ENCODE measurements at places on chromosomes 16 and 17.

GRCh38 chr16:54242199-54242598, 44.4 kb downstream of the IRX3 start:
- DNase-seq: no peak

GRCh38 chr17:73667181-73667959, 23.1 kb upstream of the SDK2 start:
- no peak for DNase-seq

GRCh38 chr16:85847681-85848601, 48.4 kb downstream of the COX4I1 start:
- DNase-seq: no peak

DNA sequence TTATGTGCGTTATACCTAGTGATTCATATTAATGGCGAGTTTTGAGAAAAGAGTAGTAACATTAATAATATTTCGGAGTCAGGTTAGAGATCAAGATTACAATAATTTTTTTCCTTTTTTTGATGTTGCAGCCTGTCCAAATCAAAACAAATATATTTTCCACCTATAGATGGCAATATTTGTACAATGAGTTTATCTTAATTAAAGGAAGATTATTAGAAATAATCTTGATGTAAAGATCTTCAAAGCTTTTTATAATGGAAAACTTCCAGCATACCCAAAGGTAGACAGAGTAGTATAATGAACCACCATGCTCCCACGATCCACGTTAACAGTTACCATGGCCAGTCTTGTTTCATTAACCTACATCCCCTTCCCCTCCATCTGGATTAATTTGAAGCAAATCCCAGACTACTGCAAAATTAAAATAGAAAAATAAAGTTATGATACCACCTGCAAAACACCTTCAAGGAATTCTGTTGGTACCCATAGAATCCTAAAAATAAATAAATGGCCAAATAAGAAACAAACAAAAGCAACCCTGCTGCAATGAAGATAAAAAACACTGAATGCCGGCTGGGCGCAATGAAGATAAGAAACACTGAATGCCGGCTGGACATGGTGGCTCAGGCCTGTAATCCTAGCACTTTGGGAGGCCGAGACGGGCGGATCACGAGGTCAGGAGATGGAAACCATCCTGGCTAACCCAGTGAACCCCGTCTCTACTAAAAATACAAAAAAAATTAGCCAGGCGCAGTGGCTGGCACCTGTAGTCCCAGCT, 46.5 kb upstream of the GINS3 start:
- DNase-seq: no peak

GRCh38 chr17:7295230-7296180, 1.1 kb upstream of the YBX2 start:
- DNase-seq: no peak

GRCh38 chr16:2232094-2232990, 3.9 kb upstream of the DNASE1L2 start:
- no peak for DNase-seq

DNA sequence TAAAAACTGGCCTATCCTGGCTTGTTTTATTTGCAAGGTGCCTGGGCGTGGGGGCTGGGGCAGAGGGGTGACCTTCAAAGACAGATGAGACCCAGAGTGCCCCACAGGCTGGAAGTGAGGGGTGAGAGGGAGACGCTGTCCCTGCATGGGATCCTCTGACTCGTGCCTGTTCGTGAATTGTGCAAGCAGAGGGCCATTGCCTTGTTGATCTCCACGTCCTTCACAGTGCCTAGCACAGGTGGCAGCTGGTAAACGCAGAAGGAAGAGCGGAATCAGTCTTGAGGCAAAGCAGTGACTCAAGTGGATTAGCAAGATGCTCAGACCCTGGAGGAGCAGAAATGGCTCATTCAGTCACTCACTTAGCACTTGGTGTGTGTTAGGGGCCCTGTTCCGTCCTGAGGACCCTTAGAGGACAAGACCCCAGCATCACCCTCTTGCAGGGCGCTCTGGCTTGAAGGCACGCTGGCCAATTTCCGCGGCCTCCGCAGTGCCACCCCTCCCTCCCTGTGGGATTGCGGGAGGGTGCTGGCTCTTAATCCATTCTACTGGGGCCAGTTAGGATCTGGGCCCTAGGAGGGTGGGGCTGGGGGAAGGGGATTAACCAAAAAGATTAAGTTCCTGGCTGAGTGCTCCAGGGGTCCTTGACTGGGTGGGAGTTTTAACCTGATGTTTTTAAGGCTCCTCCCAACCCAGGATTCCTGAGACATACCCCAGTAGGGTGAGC, 151.2 kb downstream of the CCDC182 start:
- DNase-seq: no peak

DNA sequence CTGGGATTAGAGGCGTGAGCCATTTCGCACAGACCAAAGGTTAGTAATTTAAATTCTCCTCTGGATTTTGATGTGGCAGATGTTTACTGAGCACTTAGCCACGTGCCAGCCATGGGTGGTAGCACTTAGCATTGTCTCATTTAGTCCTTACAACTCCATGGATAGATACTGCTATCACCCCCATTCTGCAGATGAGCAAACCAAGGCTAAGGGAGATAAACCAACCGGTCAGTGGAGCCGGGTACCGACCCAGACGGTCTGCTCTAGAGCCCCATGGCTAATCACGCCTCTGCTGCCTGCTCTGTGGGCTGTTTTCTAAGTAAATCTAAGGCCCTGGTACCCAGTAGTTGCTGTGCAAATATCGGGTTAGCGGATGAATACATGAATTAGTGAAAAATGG, 12.6 kb upstream of the ADGRG1 start:
- no peak for DNase-seq

DNA sequence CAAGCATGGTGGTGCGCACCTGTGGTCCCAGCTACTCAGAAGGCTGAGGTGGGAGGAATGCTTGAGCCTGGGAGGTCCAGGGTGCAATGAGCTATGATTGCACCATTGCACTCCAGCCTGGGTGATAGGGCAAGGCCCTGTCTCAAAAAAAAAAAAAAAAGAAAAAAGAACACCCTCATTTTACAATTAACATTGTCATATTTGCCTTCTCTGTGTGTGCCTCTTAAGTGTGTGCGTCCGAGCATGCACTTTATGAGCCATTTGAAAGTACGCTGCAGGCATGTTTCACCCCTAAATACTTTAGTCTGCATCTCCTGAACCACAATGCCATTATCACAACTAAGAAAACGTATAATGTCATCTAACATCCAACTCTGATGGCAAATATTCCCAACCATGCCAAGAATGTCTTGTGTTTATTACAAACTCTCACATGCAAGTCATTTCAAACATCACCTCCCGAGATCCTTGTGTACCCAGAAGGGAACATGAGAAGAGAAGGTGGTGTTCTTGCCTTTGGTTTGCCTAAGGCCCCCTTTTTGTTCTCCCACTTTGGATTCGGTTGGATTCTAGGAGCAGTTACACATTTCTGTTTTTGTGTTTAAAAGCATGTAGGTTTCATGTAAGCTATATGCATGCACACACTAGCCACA, 38.0 kb downstream of the CDH1 start:
- DNase-seq: no peak

DNA sequence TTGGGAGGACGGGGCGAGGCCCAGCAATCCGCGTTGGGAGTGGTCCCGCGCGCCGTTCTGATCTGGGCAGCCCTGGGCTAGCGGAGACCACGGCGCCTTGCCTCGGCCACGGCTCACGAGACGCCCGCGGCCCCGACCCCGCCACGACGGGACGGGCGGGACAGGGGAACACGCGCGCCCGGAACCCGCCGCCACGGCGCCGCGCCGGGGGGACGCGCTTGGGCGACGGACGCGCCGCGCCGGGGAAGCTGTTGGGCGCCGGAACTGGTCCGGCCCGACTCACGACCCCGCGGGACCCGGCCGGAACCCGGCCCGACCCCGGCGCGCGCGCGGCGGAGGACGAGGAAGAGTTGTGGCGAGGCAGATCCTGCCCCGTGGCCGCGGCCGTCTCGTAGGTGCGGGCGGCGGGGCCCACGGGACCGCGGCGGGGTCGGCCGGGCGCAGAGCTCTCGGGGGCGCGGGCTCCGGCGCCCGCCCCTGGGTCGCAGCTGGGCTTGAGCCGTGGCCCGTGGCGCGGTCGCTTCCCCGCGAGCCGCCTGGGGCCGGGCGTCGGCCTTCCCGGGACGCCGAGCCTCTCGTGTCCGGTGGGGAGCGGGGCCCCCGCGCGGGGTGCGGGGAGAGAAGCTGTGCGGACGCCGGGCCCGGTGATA, at the start of gene ACSF3:
TSS of gene ACSF3 (plus strand) at position 251 of the 650 bp plus-strand sequence. CDS start 6,830 bp downstream, outside the sequence.
- peak; percentile 74 for DNase-seq

- no peak for DNase-seq
These were observed 3.3 kb upstream of the PMP22 start for GRCh38 chr17:15268461-15268860.

GRCh38 chr17:74775409-74776043, 619 bp downstream of the NAT9 start:
- DNase-seq: no peak

- DNase-seq: no peak
These were observed 116.0 kb upstream of the GOT2 start for GRCh38 chr16:58850019-58850677.

- DNase-seq: peak; percentile 88
These were observed at the start of gene MRPS34 for GRCh38 chr16:1772908-1773702. Gene MRPS34 (minus strand): TSS chr16:1773134. CDS start chr16:1773119, 15 bp downstream.

- DNase-seq: no peak
These were observed 39.9 kb downstream of the PSMD12 start for GRCh38 chr17:67326440-67326839.

DNA sequence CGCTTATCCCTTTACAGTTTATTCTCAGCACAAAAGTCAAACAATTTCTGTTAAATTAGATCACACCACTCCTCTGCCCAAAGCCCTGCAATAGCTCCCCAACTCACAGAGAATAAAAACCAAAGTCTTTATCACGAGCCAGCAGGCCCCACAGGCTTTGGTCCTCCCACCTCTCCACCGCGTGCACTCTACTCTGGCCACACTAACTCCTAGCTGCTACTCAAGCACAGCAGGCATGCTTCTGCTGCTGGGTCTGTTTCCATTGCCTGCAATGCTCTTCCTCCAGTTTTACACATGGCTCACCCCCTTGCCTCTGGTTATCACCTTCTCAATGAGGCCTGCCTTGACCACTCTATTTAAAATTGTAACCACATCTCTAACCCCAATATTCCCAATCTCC, 27.6 kb downstream of the HELZ start:
- DNase-seq: no peak

GRCh38 chr17:28996554-28997096, 9.2 kb downstream of the SEZ6 start:
- no peak for DNase-seq

DNA sequence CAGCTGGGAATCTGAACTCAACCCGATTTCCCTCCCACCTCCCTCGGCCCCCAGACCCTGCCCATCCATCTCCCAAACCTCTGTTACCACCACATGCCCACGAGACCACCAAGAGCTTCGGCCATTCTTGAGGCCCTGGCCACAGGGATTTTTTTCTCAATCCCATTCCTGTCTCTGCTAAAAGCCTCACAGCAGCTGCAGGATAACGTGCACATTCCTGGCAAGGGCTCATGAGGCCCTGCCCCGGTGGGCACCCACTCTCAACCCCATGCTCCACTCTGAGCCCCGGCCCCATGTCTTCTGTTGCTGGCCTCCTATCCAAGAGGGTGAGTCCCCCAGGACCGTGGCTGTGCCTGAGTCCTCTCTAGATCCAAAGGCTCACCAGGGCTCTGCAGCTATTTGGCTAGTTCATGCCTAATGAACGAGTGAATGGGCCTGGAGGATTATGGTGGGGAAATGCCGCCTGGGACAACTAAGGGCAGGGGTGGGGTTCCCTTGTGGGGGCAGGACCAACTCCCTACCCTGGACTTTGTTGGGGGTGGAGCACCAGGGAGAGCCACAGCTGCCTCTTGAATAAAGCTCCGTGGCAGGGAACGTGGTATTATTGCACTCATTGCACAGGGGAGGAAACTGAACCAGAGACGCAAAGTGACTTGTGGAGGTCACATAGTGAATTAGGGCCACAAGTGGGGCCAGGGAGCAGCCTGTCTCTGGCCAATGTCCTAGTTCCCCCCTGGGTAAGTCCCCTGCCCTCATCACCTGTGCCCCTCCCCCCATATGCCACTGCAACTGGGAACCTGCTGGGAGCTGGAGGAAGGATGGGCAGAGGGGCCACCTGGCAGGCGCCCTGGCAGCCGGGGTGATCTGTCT, 113.8 kb upstream of the SMURF2 start:
- DNase-seq: no peak

- no peak for DNase-seq
These were observed 9.0 kb upstream of the ARHGAP27 start for GRCh38 chr17:45441526-45442310.

GRCh38 chr17:36142235-36142634, 34.2 kb downstream of the TBC1D3B start:
- no peak for DNase-seq

DNA sequence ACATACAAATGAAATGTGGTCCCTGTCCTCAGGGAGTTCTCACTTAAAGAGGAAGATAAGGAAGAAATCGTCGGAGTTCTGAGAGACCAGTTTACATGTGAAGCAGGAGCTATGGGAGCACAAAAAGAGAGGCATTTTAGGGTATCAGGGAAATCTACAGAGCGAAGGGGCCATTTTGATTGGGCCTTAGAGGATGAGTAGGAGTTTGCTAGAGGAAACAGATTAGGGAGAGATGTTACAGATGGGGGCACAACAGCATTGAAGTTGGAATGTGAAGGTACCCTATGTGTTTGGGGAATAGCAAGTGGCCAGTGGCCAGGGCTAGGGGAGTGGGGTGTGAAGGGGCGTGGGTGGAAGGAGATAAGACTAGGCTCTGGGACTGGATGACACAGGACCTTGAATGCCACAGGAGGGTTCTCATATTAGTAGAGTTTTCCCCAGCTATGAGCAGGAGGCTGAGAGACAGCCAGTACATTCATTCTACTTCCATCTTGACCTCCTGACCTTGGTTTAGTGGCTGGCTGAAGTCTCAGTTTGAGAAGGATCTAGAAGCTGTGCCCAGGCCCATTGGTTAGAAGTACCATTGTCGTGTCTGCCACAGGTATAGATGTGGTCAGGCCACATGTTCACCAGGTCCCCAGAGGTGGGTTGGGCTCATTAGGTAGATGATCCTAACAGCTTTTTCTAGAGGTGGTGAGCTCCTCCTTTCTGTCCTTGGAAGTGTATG, 34.8 kb downstream of the CPNE2 start:
- DNase-seq: no peak

GRCh38 chr17:38541281-38541680, 64.5 kb downstream of the SRCIN1 start:
- no peak for DNase-seq

- no peak for DNase-seq
These were observed 16.8 kb upstream of the MTSS2 start for GRCh38 chr16:70702624-70703023.

GRCh38 chr17:65457635-65458257, 103.7 kb downstream of the AXIN2 start:
- DNase-seq: no peak

DNA sequence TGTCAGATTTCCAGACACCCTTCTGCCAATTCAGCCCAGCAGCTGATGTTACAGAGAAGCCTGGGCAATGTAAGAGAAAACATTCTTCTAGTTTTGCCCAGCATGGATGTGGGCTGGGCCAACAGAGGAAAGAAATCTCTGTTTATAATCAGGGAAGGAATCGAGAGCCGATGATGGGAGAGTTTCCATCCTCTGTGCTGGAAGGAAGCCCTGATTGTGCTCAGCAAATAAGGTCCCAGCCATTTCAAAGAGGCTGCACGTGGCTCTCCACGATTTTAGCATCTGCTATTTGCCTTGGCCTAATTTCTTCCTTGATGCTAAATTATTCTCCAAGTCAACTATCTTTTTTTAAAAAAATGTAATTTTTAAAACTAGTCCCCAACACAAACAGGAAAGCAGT, 70.0 kb downstream of the IRX6 start:
- no peak for DNase-seq

- DNase-seq: peak; percentile 53
These were observed 895 bp downstream of the UTS2R start for GRCh38 chr17:82372249-82373071.
